Activated T-cell treated with anti-CD3 and anti-CD28 coated beads for 4 hours (primary cell): ENCODE measurements at places on chromosomes 2 and 18.

GRCh38 chr2:202932425-202933138, 20.5 kb downstream of the CARF start:
- no peak for DNase-seq

DNA sequence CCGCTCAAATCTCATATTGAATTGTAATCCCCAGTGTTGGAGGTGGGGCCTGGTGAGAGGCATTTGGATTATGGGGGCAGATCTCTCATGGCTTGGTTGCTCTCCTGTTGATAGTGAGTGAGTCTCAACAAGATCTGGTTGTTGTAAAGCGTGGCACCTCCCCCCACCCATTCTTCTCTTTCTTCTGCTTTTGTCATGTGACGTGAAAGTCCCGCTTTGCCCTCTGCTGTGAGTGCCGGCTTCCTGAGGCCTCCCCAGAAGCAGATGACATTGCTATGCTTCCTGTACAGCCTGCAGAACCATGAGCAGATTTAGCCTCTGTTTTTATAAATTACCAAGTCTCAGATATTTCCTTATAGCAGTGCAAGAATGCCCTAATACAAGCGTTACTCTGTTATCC, 673.8 kb downstream of the ADCYAP1 start:
- DNase-seq, result no peak

GRCh38 chr18:24010673-24011072, 3.9 kb upstream of the TTC39C start:
- no peak for DNase-seq

DNA sequence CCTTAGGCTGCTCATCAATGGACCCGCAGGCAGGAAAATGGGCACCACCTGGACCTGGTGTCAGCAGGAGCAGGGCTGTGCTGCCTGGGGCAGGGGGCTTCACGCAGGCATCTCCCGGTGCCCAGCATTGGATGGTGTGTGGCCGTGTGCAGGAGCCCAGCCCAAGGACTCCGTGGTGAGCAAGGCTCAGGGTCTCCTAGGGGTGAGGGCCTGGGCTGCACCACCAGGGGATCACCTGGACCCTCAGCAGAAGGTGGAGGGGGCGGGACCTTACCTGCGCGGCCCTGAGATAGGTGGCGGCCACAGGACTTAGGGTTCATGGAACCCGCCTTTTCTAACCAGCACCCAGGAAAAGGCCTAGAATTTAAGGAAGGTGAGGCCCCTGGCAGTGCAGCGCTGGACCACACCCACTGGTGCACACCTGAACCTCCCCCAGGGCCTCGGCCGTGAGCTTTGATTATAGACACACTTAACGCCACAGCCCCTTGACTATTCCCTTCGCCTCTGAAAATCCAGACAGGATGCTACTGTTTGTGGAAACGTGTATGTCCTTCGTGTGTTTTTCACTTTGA, 89.0 kb downstream of the TMEM18 start:
- no peak for DNase-seq

- DNase-seq, result no peak
Observed at GRCh38 chr2:172440795-172441194, 13.4 kb downstream of the ITGA6 start.

GRCh38 chr18:49020129-49020528, 69.4 kb upstream of the SMAD7 start:
- DNase-seq, result no peak

GRCh38 chr2:230664128-230664527, 48.5 kb upstream of the CAB39 start:
- no peak for DNase-seq

GRCh38 chr2:239720361-239721360, 304.5 kb downstream of the NDUFA10 start:
- no peak for DNase-seq

GRCh38 chr18:22883179-22883578, 49.9 kb upstream of the RBBP8 start:
- no peak for DNase-seq
